ENCODE measurements at places on chromosomes 1 and 21.

DNA sequence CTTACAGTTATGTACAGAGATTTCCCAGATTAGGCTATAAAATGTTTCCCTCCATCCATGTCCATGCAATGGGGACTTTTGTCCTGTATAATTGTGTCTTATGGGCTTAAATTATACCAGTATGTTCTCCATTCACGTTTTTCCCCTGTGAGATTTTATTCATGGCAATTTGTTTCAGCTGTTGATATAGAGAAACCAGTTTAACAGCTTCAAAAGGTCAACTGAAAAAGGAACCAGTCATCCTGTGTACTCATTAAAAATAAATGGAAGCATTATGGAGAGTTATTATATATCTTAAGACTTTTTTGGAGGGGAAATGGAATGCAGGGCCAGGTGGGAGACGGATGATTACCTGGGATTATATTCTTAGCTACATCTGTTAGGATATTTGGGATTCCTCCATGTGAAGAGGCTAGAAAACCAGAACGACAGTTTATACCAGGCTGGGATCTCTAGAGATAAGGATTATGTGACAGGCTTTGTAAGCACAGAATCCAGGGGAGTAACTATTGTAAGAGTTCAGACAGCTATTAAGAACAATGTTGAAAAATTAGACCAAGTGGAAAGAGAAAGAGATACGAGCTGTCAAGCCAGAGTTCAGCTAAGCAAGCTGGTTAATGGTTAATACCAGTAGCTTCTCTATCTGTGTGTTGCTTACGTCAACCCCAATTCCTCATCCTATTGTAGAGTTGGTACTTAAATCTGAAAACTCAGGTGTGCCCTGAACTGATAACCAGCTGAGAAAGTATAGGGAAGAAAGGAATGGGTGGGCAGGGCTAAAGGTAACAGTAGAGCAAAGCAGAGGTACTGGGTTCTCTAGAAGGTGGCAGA is 12.4 kb upstream of the ZNF697 start:
- DNase-seq = no peak

DNA sequence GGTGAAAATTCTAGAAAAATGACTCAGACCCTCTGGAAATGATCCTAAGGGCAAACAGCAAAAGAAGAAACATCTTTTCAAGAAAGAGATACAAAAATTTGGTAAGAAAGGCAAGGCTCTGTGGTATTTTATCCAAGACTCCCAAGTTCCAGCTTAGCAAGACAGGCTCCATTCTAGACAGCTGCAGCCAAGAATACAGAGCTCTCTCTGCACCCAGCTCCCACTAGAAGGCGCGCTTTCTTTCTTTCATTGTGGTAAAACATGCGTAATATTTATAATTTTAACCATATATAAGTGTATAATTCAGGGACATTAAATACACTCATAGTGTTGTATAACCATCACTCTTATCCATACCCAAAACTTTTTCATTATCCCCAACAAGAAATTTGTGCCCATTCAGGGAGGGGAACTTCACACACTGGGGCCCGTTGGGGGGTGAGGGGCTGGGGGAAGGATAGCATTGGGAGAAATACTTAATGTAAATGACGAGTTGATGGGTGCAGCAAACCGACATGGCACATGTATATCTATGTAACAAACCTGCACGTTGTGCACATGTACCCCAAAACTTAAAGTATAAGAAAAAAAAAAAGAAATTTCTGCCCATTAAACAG is 2.2 kb upstream of the HFM1 start:
- no peak for DNase-seq

DNA sequence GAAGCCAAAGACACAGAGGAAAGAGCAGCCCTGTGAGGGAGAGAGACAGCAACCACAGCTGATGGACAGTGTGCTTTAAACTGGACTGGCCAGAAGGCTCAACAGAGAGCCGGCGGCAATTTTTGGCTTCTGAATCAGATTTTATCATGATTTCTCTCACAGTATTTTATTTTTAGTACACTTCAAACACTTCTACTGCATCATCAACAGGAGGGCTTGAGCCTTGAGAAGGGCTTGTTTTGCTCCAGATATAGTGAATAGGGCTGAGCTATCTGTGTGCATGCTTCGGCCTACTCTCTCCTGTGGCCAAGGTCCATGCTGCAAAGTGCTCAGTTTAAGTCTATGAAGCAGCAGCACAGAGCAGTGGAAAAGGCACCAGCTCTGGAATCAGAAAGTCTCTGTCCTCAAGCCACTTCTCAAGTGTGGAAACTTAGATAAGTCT is 33.3 kb downstream of the ADCY10 start:
- no peak for DNase-seq

DNA sequence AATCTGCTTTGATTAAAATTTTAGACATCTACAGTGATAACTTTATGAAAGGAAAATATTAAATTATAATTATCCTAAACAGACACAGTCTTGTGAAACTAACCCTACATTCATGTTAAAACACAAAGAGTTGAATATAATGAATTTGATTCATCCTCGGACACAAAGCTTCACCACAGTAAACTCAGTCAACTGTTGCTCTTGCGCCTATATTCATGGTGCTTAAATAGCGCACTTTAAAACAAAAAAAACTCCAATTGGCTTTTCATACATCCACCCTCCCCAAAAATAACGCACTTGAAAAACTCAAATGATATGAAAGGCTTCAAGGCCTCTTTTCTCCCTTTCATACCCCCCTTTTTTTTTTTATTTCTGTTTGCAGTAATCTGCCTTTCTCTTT is 260.3 kb downstream of the FAF1 start:
- DNase-seq = peak; percentile 21

DNA sequence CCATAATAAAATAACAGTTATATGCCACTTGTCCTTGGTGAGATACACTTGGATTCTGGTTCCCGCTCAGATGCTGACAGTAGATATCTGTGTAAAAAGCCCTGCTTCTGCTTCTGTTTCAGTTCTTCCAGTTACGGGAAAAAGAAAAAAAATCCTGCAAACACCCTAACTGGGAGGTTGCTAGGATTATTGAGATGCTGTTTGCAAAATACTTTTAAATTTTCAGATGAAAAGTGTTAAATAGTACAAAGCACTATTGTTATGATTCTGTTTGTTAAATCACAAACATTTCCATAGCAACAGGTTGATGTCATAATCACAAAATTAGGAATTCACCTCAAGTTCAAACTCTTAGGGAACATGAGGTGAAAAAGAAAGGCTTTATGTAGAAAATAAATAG is 232.3 kb downstream of the HMCN1 start:
- no peak for DNase-seq
